ENCODE measurements at places on chromosomes 6 and 20.

DNA sequence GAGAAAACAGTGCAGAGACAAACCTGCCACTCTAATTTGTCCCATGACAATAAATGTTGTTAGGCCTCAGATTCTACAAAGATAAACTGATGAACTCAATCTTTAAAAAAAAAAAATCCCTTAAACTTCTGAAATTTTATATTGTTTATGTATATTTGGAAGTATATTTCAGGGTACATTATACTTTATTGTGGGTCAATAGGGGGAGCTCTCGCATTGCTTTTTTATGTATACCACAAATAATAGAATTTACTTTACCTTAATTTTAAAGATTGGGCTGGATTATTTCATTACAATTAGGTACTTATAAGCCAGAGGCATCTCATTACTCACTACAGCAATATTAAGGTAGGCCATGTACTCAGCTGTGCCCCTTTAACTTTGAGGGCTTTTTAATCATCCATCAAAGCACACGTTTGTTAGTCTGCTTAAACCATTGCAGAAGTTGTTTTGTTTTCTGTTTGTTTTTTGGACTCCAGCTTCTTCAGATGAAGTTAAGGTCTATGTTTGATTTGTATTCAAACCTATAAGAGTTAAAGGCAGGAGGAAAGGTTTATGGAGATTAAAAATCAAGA lies 56.3 kb upstream of the EYA4 start:
- DNase-seq, result no peak

DNA sequence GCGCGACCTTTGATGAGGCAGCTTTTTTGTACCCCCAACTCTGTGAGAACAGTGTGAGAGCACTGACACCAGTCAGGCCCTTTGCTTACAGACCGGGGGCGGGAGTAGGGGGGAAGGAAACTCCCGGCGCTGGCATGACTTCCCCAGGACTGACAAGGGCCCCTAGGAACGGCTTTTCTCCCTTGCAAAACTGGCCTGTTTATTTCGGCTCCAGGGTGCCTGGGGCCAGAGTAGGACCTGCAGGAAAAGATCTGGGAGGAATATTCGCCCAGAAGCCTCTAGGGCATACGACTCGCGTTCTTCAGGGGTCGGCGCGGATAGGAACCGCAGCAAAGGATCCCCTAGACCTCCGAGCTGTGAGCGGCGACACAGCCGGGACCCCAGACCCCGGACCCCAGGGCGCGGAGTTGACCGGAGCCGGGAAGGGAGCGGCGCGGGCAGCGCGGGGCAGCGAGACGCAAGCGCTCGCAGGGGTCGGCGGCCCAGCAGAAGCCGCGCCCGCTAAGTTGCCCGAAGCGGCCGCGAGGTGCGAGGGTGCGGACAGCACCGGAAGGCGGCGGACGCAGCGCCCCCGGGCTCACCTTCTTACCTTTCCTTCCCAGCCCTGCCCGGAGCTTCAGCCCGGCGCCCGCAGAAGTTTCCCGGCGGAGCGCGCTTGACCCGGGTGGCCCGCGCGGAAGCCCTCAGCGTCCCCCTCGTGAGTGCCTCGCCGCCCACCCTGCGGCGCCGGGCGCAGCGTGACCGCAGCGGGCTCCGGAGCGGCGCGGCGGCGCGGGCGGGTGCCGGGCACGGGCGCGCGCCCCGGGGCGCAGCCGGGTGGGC lies at the start of gene POPDC3:
Gene POPDC3 (minus strand): TSS at position 771 of the 822 bp plus-strand sequence. CDS start 18,105 bp downstream, outside the sequence.
- DNase-seq, result no peak

DNA sequence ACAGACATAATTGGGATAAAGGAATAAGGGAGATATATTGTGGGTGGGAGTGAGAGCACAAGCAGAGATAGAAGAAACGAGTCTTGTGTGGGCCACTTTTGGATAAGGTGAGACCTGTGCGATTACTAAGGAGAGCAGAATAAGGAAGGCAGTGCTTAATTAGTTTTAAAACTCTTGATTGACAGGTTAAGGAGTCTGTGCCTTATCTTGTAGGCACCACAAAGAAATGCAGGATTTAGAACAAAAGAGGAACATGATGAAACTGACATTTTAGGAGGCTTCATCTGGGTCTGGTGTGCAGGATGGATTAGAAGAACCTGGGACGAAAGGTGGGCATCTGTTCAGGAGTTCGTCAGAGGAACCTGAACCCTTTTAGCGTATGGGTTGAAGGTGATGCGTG lies 70.2 kb upstream of the KIF25 start:
- DNase-seq, result no peak

GRCh38 chr20:8635837-8636236 lies 433.1 kb upstream of the PLCB4 start:
- no peak for DNase-seq

- DNase-seq, result no peak
Observed at GRCh38 chr20:32444474-32445220, 86.5 kb downstream of the ASXL1 start.

DNA sequence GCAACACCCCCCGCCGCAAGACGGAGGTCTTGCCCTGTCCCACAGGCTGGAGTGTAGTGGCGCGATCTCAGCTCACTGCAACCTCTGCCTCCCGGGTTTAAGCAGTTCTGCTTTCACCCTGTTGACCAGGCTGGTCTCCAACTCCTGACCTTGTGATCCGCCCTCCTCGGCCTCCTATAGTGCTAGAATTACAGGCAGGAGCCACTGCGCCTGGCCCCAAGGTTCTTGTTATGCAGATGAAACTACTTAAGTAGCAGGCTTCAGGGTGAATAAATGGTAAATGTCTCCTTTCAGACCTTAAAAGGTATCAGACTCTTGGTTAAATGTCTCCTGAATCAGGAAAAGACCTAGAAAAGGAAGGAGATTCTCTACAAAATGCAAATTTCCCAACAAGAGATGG lies 95.4 kb upstream of the TMEM181 start:
- no peak for DNase-seq

DNA sequence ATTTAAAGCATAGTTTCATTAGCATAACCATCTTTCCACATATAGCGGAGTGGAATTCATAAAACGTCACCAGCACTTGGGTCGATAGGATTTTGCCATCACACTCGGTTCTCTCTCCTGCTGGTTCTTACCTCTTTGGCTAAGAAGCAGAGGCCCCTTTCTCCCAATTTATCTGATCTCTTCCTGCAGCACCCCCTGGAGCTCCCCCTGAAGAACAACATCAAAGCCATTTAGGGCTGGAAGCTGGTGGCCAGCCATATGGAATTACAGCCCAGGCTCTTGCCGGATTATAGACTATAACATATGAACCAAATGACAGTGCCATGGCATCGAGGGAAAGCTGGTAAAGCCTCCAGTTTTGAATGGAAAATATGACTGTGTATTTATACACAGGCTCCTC lies 6.4 kb upstream of the KIF6 start:
- DNase-seq, result no peak

DNA sequence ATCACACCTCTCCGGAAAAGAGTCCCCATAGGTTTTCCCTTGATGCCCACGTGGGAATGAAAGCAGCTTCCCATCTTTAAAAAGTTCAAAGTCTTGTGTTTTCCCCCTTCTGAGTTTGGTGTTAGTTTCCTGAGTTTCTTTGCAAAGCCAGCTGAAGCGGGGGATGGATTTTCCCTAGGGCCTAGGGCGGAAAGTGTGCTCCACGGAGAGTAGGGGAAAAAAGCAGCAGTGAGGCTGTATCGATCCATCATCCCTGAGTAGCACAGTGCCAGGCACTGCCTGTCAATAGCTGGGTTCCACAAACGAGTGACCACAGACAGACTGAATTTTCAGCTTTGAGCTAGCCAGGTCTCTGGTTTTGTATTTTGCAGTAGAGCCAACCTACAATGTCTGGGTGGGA lies 1.3 kb downstream of the DAAM2 start:
- DNase-seq, result no peak

DNA sequence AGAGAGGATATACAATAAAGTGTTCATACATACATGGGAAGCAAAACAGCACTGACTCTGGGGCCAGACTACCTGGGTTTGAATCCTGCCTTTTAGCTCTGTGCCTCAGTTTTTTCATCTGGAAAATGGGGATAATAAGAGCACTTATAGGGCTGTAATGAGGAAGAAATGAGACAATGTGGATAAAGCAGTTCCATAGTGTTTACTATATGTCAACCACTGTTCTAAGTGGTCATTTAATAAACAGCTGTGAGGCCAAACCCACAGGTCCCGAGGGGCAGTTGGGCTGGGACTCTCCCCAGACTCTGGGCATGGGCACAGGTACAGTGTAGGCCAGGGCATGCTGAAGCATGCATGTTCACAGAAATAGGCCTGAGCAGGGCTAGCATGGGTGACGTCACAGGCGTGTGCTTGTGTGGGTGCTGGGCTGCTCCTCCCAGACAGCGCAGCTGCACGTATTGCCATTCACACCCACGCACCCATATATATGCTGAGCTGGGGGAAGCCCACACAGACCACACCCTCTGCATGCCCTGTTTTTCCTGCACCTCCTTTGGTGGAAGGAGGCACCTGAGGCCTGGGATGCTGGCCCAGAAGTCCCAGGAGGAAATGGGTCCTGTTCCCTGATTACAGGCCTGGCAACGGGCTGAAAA lies 3.5 kb upstream of the PLCG1 start:
- no peak for DNase-seq
